ENCODE measurements at places on chromosomes 3 and 15.

DNA sequence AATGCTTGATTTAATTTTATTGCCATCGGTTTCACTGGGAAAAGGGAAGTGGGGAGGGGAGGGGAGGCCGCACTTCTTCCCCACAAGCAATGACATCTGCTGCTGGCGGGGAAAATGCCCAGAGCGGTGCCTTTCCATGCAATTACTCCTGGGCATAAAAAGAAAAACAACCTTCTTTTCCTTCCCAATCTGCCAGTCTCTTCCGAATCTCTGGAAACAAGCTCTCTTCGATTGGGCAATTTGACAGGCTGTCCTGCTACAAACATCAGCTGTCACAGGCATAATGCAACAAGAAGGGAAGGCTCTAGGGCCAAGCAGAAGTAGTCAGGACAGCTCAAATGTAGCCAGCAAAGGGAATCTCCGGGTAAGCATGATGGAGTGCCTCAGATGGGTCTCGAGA is 93.4 kb upstream of the STRIT1 start:
- DNase-seq: no peak

DNA sequence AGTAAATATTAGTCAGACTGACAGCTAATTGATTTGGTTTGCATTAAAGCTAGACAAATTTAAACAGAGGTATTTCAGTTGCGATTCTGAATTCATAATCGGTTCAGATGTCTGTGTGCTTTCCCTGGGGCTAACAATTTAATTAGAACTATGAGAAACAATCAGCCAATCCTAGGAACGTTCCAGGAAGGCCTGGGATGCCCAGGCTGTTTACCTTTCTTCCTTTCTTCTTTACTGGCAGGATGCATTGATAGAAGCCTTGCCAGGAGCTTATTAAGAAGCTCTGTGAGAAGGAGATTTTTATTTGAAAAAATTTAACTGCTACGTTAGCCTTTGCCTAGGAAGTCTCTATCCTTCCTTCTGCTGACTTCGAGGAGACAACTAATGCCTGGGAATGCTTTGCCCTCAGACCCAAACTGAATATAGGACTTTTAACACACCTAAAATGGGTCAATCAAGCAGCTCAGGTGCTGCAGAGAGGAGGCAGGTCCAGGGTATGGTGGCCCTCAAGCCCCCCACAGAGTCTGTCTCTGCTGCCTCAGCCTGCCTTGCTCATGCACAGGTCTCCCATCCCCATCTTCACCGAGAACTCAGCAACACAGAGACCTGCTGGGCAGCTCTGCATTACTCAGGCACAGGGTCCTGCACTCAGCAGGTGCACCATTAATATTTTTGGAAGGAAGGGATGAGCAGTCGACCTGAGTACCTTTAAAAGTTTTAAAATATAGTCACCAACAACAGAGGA is 48.5 kb downstream of the PCSK6 start:
- DNase-seq: no peak

GRCh38 chr3:15905041-15905440 is 107.3 kb upstream of the ANKRD28 start:
- no peak for DNase-seq

DNA sequence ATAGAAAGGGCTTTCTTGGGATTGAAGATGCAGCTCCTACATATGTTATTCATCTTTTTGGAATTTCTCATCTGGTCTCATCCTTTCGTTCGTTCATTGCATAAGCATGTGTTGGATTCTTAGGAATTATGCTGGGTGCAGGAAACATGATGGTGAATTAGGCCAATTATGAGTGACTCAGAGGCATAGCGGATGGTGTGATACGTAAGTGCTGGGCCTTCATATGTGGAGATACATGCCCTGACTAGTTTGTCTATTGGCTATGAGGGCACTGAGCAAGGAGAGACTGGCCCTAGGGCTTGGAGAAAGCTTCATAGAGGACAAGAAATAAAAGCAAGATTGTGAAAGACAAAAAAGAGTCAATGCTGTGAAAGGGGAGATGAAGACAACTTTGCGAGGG is 235.1 kb downstream of the MYRIP start:
- no peak for DNase-seq

- DNase-seq: no peak
Observed at GRCh38 chr3:171092467-171092911, 66.0 kb upstream of the SLC2A2 start.

- DNase-seq: no peak
Observed at GRCh38 chr15:29558261-29558660, 264.0 kb downstream of the TJP1 start.

DNA sequence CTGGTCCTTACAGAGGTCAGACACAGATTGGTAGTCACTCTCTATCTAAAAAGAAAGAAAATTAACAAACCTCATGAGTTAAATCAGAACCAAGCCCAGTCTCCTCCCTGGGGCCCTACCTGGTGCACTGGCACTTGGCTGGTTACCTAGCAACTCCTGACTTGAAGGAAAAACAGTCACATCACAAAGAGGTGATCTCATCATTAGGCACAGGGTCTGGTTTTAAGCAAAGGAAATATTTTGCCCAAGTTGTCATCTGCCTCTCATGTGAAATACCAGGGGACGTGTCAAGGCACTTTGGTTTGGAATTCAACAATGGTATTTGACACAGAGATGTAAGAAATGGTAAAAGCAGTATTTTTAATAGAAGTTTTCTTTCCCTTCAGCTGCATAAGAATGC is 47.7 kb upstream of the FMN1 start:
- peak; percentile 77 for DNase-seq

- DNase-seq: no peak
Observed at GRCh38 chr3:136817448-136817847, 1.5 kb upstream of the SLC35G2 start.

GRCh38 chr15:81337713-81338157 is 13.8 kb upstream of the STARD5 start:
- DNase-seq: no peak

DNA sequence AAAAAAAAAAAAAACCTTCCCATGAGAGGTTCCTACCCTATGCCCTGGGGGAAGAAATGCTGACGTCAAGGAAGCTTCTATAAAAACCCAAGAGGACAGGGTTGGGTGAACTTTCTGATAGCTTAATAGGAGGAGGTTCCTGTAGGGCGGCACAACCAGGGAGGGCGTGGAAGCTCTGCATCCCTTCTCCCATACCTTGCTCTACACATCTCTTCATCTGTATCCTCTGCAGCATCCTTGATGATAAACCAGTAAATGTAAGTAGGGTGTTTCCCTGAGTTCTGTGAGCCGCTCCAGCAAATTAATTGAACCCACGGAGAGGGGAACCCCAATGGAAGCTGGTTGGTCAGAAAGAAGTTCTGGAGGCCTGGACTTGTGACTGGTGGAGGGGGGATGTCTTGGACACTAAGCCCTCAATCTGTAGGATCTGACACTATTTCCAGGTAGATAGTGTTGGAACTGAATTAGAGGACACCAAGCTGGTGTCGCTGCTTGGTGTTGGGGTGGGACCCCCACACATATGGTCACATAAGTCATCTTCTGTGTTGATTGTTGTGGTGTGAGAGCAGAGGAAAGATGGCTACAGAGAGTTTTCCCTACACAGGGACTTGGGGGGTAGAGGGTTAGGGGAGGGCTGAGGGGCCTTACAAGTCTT is 91.5 kb downstream of the ST6GAL1 start:
- DNase-seq: no peak

- no peak for DNase-seq
Observed at GRCh38 chr3:188223936-188224335, 70.0 kb downstream of the LPP start.

DNA sequence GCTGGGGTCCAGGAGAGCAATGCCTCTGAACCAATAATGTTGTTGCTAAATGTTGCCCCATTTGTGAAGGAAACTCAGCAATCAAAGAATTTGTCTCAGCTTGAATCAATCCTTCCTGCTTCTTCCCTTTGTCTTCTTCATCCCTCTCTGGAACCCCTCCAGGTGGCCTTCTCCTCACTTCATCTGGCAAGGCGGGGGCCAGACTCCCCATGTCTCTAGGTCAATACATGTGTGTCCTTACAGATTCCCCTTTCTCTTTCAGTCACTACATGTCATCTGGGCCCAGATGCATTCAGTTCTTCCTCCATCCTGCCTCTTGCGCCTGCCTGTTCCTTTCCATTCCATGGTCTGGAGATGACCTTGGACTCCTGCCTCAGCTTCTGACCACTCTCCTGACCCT is 8.0 kb upstream of the LTF start:
- no peak for DNase-seq

All from kidney capillary endothelial cell (primary cell).